HCT116 (cell line): ENCODE measurements at places on chromosomes 7 and 10. TPM values are rescaled to one million over a fixed set of nuclear protein-coding genes. Genes with fewer than 3 reads are reported as not detected.

DNA sequence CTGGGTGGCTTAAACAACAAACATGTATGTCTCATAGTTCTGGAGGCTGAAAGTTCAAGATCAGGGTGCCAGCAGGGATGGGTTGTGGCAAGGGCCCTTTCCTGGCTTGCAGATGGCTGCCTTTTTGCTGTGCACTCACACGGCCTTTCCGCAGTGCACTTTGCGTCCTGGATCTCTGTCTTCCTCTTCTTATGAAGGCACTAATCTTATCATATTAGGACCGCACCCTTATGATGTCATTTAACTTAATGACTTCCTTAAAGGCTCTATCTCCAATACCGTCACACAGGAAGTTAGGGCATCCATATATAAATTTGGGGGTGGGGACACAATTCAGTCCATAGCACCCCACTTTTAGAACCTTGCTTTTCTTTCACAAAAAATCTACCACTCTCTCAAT is 255.2 kb downstream of the SNX13 start:
- H3K27me3 ChIP-seq = no peaks in the 10 kb centered on the region
- H3K36me3 ChIP-seq = no peaks in the 10 kb centered on the region
- no peaks in the 10 kb centered on the region for H3K4me1 ChIP-seq
- no peak overlapping the region for H3K4me3 ChIP-seq

DNA sequence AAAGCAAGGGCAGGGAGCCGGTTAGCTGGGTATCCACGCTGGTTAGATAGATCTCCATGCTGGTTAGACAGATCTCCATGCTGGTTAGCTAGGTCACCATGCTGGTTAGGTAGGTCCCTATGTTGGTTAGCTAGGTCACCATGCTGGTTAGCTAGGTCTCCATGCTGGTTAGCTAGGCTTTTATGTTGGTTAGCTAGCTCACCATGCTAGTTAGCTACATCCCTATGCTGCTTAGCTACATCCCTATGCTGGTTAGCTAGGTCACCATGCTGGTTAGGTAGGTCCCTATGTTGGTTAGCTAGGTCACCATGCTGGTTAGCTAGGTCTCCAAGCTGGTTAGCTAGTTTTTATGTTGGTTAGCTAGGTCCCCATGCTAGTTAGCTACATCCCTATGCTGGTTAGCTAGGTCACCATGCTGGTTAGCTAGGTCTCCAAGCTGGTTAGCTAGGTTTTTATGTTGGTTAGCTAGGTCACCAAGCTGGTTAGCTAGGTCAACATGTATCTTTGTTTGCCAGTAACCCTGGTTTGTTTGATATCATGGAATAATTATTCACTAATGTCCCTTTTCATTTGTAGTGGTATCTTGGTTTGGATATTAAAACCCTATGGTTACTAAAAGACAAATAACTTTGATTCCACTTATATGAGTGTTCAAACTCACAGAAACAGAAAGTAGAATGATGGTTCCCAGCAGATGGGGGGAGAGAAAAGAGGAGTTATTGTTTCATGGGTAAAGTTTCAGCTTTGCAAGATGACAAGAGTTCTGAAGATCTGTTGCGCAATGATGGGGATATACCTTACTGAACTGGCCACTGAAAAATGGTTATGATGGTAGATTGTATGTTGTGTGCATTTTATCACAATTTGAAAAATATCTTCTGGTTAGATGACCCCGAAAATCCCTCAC is 136.2 kb downstream of the PRPF18 start:
- no peaks in the 10 kb centered on the region for H3K36me3 ChIP-seq
- no peaks in the 10 kb centered on the region for H3K27me3 ChIP-seq
- H3K4me1 ChIP-seq = no peaks in the 10 kb centered on the region

DNA sequence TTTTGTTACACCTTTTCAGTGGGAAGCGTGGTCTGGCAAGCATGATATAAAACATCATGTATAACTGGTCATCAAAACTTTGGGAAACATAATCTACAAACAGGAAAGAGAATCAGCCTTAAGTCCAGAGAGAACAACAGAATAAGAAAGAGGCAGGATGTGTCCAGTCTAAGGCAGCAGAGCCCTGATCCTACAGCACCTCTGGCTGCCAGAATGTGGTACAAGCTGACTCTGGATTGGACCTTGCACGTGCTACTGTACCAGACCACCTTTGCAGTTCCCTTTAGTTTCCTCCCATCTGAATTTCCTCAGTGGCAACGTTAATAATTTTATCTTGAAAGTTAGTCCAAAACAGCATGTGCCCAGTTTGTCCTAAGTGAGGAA is 824.6 kb upstream of the IGFBP3 start:
- peaks cover 13% of the 10 kb centered on the region for H3K4me1 ChIP-seq
- no peak overlapping the region for H3K27ac ChIP-seq
- no peaks in the 10 kb centered on the region for H3K36me3 ChIP-seq
- H3K4me3 ChIP-seq = no peak overlapping the region

DNA sequence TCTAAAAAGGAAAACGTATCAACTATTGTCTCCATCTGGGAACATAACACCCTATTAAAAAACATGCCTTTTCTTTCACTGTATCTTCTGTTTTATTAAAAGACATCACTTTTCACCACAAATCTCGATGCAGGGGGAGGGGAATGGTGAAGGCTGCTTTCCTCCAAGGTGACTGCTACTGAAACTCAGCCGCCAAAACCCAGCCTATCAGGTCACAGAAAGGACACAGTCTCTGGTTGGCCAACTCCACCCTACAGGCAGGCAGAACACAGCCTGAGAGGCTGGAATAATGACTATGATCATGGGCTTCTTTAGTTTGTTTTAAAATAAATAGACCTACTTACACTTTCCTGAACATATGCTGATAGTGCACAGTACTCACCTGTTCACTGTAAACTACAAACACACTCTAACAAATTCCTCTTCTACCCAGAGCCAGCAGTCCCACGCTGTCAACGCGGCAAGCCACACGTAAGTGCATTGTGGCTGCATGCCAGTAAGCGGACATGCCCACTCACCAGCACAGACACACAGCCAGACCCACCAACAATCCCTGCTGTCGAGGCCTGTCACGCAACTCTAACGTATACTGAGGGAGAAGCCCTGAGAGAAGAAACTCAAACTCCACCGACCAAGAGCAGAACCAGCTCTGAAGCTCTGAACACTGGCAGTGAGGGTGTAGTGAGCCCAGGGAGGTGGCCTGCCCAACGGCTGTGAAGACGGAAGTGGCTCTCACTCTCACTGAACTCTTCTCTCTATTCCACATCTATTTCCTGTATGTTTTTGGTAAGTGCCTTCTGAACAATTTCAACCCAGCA is 41.8 kb downstream of the NCAPG2 start:
- H3K27me3 ChIP-seq = no peaks in the 10 kb centered on the region
- no peak for DNase-seq
- peaks cover 13% of the 10 kb centered on the region for H3K36me3 ChIP-seq
- no peak overlapping the region for H3K27ac ChIP-seq
- no peaks in the 10 kb centered on the region for H3K4me1 ChIP-seq

DNA sequence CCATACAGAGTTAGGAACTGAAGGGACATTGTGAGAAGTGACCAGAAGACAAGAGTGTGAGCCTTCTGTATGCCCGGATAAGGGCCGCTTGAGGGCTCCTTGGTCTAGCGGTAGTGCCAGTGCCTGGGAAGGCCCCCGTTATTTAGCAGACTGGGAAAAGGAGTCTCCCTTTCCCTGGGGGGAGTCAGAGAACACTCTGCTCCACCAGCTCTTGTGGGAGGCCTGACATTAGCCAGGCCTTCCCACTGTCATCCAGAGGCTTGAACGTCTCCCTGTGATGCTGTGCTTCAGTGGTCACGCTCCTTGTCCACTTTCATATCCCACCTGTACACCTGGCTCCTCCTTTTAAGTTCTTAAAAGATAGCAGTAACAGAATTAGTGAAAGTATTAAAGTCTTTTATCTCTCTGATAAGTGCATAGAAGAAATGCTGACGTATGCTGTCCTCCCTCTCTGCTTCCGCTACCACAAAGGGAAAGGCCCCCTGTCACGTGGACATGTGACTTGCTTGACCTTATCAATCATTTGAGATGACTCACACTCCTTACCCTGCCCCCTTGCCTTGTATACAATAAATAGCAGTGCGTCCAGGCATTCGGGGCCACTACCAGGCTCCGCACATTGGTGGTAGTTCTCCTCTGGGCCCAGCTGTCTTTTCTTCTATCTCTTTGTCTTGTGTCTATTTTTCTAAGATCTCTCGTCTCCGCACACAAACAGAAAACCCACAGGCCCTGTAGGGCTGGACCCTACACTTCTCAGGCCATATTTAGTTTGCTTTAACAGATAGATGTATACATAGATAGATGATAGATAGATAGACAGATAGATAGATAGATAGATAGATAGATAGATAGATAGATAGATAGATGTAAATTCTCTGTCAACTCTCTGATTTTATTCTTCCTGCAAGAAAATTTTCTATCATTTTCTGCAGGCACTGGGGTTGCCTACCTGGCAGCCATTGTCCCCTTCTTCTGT is 131.5 kb upstream of the JCAD start:
- H3K4me1 ChIP-seq = peaks cover 10% of the 10 kb centered on the region
- no peaks in the 10 kb centered on the region for H3K27me3 ChIP-seq
- H3K4me3 ChIP-seq = no peak overlapping the region
- no peak for DNase-seq
- no peaks in the 10 kb centered on the region for H3K36me3 ChIP-seq
- no peak overlapping the region for H3K27ac ChIP-seq

Gene DENND2A
- total RNA-seq = 0.12 TPM

Gene NODAL
- 0.30 TPM for total RNA-seq

GRCh38 chr10:18297659-18298058 is 157.4 kb downstream of the CACNB2 start:
- H3K4me3 ChIP-seq = no peak overlapping the region
- H3K27me3 ChIP-seq = no peaks in the 10 kb centered on the region
- H3K4me1 ChIP-seq = no peaks in the 10 kb centered on the region
- no peak overlapping the region for H3K27ac ChIP-seq
- DNase-seq = no peak
- H3K36me3 ChIP-seq = no peaks in the 10 kb centered on the region

DNA sequence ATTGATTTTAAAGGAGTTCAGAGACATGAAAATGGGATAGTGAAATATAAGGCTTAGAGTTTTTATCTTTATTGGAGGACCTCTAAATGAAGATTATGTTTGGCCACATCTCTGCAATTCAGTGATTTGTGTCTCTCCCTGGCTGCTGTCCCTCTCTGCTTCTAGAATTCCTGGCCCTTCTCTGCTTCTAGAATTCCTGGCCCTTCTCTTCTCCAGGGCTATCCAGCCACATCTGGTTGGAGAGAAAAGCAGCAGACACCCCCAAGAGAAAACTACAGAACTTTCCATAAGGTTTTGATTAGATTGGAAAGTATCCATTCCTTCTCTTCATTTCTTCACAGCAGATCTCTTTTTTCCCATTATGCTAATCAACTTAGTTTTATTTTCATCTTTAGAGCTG is 135.5 kb downstream of the NPY start:
- H3K4me3 ChIP-seq = no peak overlapping the region
- H3K36me3 ChIP-seq = no peaks in the 10 kb centered on the region
- H3K27me3 ChIP-seq = no peaks in the 10 kb centered on the region

GRCh38 chr7:95467912-95468607 is 17.7 kb upstream of the ASB4 start:
- peaks cover 12% of the 10 kb centered on the region; the same call in 1 of the 2 replicates for H3K4me1 ChIP-seq
- H3K27me3 ChIP-seq = no peaks in the 10 kb centered on the region
- no peak overlapping the region for H3K27ac ChIP-seq
- H3K36me3 ChIP-seq = no peaks in the 10 kb centered on the region

DNA sequence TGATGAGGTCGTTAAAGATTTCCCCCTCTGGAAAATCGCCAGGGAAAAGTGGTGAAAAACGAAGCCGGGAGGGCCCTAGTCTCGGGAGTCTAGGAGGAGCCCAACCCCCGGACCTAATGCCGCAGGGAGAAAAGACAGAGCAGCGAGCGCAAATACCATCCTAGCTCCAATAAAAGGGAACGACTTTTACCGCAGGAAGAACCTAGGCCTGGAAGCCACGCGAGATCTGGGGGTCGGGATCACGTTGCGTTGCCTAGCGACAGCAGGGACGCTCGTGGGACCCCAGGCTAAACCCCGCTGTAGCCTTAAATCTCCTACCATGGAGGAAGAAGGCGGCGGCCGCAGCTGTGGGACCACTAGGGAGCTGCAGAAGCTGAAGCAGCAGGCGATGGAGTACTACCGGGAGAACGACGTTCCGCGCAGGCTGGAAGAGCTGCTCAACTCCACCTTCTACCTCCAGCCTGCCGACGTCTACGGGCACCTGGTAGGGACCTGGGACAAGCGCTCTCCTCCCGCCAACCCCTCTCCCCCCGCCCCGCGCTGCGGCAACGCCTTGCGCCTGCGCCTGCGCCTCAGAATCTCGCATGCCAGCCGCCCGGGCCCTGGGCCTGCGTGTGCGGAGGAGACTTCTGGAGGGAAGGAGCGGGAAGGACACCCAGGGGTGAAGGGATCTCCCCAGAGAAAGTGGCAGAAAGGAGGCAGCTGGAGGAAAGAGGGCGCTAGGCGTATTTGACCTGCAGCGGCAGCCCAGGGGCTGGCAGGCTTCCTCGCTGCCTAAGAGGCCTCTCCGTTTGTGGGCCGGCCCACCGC is at the start of gene ENO4:
Gene ENO4, plus strand, starts transcription at position 252 of the 810 bp plus-strand sequence. Its CDS starts 68 bp downstream, at position 320.
- H3K27me3 ChIP-seq = no peaks in the 10 kb centered on the region
- peak within 1 kb of the TSS; percentile 84 for H3K4me3 ChIP-seq
- no peaks in the 10 kb centered on the region for H3K36me3 ChIP-seq
- DNase-seq = peak; percentile 90
- peaks cover 11% of the 10 kb centered on the region for H3K4me1 ChIP-seq

DNA sequence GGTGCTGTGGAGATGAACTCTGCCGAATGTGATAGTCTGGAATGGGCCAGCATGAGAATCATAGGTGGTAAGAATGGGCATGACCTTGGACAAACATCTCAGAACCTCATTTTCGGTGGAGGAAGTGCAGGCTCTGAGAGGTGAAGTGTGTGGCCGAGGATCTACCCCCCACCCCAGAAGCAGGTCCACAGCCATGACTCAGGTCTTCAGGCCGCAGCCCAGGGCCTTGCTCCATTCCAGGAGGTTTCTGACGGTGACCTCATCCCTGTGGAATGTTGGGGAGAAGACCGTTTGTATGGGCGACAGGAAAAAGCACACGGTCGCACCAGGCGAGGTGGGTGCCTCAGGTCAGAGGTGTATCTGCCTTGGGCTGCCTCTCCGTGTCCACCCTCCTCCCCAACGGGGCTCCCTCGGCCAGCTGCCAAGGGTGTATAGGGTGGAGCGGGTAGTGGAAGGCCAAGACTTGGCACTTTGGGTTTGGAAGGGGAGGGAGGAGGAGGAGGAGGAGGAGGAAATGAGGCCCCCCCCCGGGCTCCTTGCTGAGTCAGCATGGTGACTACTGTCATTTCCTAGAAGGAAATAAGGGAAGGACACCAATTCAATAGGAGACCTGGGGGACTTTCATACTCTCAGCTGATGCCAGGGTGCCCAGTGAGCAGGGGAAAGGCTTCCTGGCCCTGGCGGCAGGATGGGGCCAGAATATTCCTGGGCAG is 168.0 kb upstream of the RHEB start:
- H3K27ac ChIP-seq = peak overlapping the region; percentile 57
- no peaks in the 10 kb centered on the region for H3K27me3 ChIP-seq
- H3K4me3 ChIP-seq = peak overlapping the region; percentile 27
- peaks cover 61% of the 10 kb centered on the region for H3K4me1 ChIP-seq

- no peak overlapping the region for H3K27ac ChIP-seq
- DNase-seq = no peak
- H3K4me3 ChIP-seq = no peak overlapping the region
- no peaks in the 10 kb centered on the region for H3K27me3 ChIP-seq
These were observed 10.9 kb downstream of the RBP3 start for GRCh38 chr10:47359101-47359500.

GRCh38 chr10:97540669-97541500 is 31.7 kb upstream of the ANKRD2 start:
- peaks cover 53% of the 10 kb centered on the region for H3K4me1 ChIP-seq
- no peaks in the 10 kb centered on the region for H3K27me3 ChIP-seq
- H3K27ac ChIP-seq = peak overlapping the region; percentile 98
- no peaks in the 10 kb centered on the region for H3K36me3 ChIP-seq

- no peak overlapping the region for H3K4me3 ChIP-seq
- no peak for DNase-seq
- no peaks in the 10 kb centered on the region for H3K27me3 ChIP-seq
- no peaks in the 10 kb centered on the region for H3K36me3 ChIP-seq
- no peaks in the 10 kb centered on the region for H3K4me1 ChIP-seq
- H3K27ac ChIP-seq = no peak overlapping the region
These were observed 511.4 kb upstream of the GALNT17 start for GRCh38 chr7:70620333-70621055.

Gene PBLD
- total RNA-seq = 2.2 TPM
